ENCODE measurements at places on chromosomes 3 and 15.

- no peak for DNase-seq
Observed at GRCh38 chr3:81237181-81237580, 524.3 kb downstream of the GBE1 start.

DNA sequence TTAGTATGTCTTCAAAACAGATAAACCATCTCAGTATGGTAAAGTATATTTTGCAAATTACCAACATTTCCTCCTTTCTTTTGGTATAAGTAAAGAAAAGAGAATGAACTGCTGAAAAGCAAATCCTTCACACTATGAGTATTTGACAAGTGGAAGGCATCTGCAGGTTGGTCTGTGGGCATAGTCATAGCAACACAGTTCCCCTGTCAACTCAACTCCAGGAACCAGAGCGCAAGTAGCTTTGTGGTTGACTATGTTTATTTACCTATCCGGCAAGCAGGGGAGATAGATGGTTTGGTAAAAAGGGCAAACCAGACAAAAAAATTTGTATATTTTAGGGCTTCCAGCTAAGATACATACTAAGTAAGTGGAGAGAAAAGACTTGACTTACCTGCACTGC lies 88.3 kb upstream of the PPIB start:
- no peak for DNase-seq

DNA sequence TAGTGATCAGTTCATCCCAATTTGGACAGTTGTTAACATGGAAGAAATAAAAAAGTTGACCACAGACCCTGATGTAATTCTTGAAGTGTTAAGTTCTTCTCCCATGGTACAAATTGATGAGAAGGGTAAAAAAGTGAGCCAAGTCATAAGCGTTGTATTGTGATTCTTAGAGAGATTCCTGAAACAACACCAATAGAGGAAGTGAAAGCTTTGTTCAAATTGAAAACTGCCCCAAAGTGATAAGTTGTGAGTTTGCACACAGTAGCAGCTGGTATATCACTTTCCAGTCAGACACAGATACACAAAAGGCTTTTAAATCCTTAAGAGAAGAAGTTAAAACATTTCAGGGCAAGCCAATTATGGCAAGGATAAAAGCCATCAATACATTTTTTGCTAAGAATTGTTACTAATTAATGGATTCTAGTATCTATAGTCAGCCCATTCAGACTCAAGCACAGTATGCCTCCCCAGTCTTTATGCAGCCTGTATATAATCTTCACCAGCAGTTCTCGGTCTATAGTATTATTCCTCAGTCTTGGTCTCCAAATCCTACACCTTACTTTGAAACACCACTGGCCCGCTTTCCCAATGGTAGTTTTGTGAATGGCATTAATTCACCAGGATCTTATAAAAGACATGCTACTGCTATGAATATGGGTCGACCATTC lies 38.2 kb downstream of the CDIN1 start:
- no peak for DNase-seq

DNA sequence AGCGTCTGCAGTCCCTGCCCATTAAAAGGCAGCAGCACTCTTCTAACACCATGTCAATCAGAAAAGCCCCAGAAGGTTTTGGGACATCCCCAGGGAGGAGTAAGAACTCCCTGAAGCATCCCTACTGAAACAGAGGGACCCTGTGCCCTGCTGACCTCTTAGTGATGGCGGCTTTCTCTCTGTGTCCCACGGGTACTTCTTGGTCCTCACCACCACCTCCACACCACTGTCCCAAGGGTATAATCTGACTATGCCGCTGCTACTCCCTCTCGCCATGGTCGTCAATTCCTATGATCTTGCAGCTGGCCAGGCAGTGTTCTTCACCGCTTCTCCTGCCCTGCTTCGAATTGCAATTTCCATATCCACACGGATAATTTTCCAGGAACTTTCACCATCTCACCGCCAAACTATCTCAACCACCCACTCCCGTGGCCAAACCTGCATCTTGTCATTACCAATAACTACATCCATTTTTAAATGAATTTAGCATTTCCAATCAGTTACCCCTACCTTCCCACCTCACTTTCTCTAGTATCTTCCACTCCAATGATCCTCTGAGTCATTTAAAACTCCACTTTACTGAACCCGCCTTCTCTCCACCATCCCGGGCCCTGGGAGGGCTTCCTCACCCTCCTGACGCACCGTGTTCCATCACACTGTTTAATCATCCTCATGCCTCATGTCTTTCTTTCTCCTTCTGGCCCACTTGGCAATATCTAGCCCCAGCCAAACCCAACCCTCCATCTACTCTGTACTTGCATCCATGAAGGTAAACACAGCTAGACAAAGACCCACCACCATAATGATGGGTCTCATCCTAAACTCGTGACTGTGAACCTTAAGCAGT lies 23.7 kb downstream of the PRR23E start:
- DNase-seq, result no peak

GRCh38 chr15:87609894-87610293 lies 646.6 kb downstream of the NTRK3 start:
- no peak for DNase-seq

GRCh38 chr15:38894243-38894948 lies 329.8 kb upstream of the RASGRP1 start:
- DNase-seq, result no peak

DNA sequence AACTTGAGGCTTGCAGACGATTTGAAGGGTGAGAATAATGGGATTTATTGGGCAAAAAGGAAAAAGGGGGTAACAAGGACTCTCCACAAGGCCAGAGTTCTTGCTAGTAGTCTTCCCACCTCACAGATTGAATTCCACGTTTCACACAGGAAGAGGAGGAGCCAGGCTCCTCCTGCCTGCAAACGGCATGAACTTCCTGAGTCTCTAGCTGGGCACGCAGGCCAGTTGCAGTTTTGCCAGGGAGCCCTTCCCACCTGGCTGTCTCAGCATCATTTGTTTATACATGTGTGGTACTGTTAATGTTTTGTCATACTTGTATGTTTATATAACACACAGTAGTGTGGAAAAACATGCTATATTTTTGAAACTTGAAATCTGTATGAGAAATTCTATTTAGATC lies 155.0 kb downstream of the NLGN1 start:
- no peak for DNase-seq

DNA sequence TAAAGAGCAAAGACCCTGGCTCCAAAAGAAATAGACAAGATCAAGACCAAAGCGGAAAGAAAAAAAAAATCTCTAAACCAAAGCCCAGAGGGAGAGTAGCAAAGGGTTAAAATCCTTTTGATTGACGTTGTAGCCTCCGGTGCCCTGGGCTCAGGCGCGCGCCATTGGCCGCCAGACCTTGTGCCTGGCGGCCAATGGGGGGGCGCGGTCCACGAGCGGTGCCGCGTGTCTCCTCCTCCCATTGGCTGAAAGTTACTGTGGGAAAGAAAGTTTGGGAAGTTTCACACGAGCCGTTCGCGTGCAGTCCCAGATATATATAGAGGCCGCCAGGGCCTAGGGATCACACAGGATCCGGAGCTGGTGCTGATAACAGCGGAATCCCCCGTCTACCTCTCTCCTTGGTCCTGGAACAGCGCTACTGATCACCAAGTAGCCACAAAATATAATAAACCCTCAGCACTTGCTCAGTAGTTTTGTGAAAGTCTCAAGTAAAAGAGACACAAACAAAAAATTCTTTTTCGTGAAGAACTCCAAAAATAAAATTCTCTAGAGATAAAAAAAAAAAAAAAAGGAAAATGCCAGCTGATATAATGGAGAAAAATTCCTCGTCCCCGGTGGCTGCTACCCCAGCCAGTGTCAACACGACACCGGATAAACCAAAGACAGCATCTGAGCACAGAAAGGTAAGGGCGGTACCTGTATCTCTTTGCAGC lies at the start of gene HES1:
TSS of gene HES1 (plus strand) at position 343 of the 713 bp plus-strand sequence. CDS start at position 576, 233 bp downstream.
- DNase-seq, result peak; percentile 95

DNA sequence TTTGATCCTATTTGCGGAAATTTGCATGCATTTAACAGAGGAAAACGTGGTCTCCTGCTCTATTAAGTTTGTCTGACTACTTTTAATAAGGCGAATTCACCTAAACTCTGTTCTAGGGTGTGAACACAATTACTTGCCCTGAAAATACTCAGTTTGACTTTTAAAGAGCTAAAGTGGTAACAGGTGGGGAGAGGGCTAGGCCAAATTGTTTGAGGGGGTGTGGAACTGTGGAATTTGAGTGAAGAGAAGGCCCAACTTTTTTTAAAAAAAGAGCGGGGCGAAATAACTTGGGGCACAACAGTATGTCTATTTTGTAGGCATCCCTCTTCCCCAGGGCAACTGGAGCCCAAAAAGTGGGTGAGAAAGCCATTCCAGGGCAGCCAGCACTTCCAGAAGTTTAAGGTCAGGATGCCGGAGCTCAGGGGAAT lies 580 bp upstream of the FXR1 start:
- DNase-seq, result no peak

GRCh38 chr3:13338231-13338630 lies 81.9 kb downstream of the NUP210 start:
- DNase-seq, result no peak

DNA sequence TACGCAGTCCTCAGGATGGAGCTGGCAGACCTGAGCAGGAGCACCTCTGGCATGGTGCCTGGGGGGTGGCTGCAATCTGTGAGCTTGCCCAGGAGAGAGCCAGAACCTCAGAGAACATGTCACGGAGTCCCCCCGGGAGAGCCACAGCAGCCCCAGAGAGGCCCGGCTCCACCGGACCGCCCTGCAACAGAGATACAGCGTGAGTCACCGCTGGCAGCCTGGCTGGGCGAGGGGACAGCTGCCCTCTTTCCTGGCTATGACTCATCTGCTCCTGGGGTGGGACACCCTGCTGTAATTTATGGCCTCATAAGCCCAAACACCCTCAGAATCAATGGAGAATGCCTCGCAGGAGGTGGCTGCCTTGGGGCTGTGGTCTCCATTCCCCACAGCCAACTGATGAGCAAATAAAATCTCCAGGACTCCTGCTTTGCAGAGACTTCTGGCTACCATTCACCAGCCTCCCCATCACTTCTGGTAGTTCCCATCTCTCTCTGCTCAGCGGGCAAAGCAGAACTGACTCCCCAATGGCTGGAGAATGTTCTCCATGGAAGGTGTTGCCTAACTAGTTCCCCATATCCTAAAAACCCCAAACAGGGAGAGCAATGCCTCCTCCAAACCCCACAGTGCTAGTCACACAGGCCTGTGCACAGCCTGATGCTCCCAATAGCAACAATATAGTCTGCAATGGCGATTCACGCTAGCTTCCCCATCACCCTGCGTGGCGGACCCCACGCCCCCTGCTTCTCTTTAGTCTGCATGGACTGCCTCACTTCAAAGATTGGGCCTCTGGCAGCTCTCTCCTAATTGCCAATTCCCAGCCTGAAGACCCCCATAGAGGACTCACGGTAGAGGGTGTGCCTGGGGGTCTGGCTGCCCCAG lies 21.6 kb downstream of the ACSBG1 start:
- peak; percentile 58 for DNase-seq

- no peak for DNase-seq
Observed at GRCh38 chr3:184561913-184562877, 610 bp downstream of the EPHB3 start.
